ENCODE measurements at places on chromosomes 16 and 17.

GRCh38 chr17:51050291-51051033 lies 70.2 kb downstream of the SPAG9 start:
- no peak for DNase-seq

DNA sequence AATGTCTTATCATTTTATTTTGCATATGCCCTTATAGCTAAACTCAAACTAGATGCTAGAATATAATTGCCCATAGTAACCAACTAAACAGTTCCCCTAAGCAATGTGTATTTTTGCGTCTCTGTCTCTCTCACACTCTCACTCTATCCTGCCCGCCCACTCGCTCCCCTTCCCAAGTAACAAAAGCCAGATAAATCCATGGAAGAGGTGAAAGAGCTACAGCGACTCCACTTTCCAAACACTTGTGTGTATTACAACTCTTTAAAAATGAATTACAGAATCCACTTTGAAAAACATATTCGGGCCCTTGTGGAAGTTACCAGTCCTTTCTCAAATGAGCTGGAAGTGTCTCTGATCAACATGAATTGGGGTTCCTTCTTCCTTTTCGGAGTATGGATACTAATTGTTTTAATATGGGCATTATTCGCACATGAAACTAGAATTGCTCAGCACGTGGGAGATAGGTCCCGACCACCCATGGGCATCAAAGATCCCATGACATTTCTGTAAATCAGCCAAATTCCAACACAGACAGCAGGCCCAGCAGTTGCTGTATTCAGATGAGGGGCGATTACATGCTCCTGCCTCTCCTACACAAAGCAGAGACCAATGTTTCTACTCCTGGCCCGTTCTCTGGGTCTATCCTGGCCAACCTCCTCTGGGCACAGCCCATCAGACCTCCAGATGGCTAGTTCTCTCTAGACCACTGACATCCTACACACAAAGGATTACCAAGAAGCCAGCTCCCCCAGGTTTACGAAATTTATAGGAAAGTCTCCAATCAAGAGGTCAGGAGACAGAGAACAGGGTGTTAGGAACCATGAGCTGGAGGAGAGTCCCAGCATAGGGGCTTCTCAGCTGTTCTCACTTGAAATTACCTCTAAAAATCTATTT lies 121.5 kb downstream of the ZFHX3 start:
- DNase-seq, result no peak

GRCh38 chr16:1153480-1154160 lies 714 bp downstream of the CACNA1H start:
- DNase-seq, result no peak

- DNase-seq, result no peak
These were observed 249.8 kb downstream of the CDH11 start for GRCh38 chr16:64872101-64872500.

DNA sequence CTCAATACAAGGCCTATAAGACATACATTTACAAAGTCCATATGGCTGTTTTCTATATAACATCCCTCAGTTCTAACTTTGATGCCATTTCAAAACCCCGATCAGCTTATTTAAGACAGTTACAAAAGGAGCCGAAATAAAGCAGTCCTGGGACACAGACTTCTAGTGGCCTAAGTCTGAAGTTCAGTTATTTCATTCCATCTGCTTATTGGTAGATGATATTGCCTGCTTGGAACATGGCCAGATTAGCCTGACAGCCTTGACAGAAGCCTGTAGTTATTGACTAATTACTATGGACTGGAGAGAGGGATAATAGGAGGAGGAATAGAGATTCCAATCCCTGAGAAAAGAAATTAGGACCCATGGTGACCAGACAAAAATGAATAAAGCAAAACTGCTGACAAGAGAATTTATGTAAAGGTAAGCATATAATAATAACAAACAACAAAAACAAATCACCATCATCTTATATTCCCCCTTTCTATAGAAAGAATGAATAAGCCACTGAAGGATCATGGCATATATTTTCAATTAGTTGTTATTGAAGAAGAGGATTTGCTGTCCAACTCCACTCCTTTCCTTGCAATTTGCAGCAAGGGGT lies 206.3 kb upstream of the TOM1L1 start:
- no peak for DNase-seq

DNA sequence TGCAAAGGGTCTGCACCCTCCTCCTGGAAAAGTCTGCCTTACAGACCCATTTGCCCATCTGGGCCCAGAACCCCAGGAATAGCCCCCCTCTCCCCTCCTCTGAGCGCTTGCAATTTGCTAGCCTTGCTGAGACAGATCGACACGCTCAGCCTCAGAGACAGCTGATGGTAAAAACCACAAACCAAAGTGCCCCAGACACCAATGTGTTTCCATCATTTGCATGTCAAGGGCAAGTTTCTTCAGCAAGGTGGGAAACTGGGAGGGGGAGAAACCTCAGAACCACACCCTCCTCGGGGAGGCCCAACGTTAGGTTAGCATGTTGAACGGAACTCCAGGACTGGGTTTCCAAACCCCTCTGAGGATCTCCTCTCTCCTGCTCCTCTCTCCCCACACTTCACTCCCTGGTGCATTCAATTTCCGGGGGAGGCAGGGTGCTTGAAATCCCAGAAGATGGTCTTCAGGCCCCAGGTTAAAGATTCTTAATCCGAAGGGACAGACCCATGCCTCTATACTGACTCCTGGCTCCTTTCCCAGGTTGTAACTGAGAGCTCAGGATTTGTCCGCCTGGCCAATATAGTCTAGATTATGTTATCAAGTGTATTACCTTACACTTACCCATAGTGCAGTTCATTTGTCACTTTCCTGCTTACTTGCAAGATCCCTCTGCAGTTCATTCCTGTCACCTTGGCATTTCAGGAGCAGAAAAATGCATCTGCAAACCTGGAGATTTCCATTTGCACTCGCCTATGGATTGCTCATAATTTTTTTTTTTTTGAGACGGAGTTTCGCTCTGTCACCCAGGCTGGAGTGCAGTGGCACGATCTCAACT lies 1.3 kb upstream of the CUEDC1 start:
- DNase-seq, result no peak

GRCh38 chr16:67672306-67672705 lies 5.7 kb downstream of the C16orf86 start:
- no peak for DNase-seq

GRCh38 chr17:8125947-8126490 lies 2.1 kb upstream of the HES7 start:
- no peak for DNase-seq

- no peak for DNase-seq
These were observed 78.4 kb downstream of the ARHGAP44 start for GRCh38 chr17:12867726-12868125.

DNA sequence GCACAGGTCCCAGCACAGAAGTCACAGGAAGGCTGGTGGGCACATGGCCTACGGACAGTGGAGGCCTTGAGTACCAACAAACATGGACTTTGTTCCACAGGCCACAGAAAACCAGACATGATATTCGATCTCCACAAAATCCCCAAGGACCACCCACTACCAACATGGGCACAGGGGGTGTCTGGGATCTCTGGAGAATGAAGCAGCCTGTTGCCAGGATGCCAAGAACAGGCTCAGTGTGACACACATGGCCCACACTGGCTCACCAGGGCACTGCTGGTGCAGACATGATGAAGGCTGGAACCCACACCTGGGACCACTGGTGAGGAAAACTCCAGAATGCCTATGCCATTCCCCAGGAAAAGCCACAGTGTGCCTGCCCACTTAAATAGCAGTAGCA lies 120.2 kb downstream of the C16orf78 start:
- DNase-seq, result no peak

GRCh38 chr16:54366943-54367342 lies 80.4 kb upstream of the IRX3 start:
- no peak for DNase-seq

DNA sequence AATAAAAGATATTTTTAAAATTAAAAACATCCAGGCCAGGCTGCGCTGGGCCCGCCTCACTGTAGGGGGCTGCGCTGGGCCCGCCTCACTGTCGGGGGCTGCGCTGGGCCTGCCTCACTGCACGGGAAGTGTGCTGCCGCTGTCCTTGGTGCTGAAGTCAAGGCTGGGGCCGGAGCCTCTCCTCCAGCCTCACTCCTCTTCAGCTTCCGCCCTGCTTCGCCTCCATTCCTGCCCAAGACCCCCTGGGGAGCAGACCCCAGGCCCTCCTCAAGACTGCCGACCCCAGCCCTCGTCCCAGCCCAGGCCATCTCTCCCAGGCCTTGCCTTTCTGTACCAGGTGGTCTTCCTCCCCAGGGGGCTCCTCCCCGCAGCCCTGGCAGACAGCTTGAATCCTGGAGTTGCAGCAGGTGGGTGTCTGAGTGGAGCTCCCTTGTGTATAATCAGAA lies 26.2 kb downstream of the ENDOV start:
- peak; percentile 73 for DNase-seq

DNA sequence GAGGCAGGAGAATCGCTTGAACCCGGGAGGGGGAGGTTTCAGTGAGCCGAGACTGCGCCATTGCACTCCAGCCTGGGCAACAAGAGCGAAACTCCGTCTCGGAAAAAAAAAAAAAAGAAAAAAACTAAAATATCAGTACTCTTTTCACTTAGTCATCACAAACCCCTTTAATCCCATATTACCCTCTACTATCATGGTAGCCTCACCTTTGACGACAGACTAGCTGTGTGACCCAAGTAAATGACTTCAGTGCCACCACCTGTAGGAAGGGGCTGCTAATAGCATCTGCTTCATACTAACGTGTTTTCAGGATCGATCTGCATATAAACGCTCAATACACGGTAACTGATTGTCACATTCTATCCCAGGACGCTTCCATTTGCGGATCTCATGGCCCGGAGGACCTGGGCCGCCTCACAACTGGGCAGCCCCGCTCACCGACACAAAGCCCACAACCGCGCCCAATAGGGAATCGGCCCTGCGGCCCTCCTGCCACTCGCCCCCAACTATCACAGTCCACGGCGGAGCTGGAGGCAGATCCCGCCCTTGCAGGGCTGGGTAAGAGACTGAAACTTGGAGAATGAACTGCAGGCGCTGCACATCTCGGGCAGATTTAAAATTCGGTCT lies 1.1 kb upstream of the ZNF263 start:
- no peak for DNase-seq

GRCh38 chr17:76915840-76916510 lies 47.8 kb downstream of the MGAT5B start:
- no peak for DNase-seq

- DNase-seq, result peak; percentile 8
These were observed 843.7 kb downstream of the CDH11 start for GRCh38 chr16:64278196-64278595.

DNA sequence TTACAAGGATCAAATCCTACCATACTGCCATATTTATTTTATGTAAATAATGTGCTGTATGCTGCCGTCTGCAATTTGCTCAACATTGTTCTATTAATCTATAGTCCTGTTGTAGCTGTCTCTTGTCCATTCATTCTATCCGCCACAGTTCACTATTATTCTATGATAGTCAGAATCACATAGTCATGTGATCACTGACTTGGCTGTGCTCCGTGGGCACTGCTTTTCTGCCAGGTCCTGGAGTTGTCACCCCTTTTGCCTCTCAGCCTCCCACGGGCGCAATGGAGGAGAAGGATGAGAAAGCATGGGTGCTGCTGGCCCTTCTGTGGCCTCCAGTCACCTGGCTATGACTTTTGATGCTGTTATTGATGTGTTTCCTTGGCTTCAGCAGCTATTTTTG lies 37.3 kb upstream of the ANKFY1 start:
- no peak for DNase-seq

- no peak for DNase-seq
These were observed 548 bp downstream of the PSMB3 start for GRCh38 chr17:38753071-38753506.

- peak; percentile 80 for DNase-seq
These were observed 143.8 kb upstream of the CRHR1 start for GRCh38 chr17:45640141-45640850.

DNA sequence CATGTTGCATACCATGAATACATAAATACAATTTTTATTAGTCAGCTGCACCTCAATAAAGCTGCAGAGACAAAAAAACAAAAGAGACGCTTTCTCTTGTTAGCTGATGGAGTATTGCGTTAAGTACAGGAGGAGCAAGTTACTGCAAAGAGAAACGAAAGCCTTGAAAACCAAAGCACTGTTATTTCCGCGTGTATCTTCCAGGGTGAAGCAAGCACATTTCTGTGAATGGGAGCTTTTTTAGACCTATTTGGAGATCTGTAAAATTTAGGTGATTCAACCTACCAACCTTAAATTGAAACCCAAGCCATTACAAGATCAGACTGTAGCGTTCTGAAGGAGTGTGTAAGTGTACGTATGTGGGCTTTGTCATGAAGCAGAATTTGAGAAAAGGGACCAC lies 390.4 kb downstream of the SOX9 start:
- DNase-seq, result no peak

DNA sequence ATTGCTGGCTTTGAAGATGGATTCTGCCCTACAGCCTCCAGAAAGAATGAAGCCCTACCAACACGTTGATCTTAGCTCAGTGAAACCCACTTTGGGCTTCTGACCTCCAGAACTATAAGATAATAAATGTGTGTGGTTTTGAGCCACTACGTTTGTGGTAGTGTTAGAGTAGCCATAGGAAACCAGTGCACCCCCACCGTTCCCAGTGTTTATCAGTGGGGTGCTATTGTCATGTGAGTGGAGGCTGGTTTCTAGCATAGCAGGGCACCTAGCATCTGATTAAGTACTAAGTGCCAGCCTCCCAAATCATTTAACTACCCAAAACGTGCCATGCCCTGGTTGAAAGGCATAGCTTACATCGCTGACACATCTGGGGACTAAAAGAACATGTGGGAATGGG lies 423.9 kb downstream of the UTP18 start:
- no peak for DNase-seq

DNA sequence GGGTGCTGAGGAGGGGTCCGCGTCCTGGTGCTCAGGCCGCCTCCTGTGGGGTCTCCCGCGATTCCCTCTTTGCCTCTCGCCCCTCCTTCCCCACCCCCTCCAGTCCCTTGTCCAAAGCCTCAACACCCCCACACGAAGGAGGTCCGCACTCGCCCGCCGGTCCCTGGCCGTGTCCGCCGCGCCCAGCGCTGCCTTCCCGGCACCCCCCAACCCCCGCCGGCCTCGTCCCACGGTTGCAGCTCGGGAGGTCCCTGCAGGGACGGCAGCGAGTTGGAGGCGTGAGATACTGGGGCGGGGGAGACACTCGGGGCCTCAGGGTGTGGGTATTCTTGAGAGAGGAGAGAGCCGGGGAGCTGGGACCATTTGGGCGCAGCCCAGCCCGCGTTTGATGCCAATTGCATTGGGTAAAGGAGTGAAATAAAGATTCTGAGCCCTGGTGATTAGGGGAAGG lies 468 bp downstream of the FLYWCH2 start:
- DNase-seq, result peak; percentile 23

GRCh38 chr17:76446449-76447231 lies 6.3 kb downstream of the UBE2O start:
- peak; percentile 55 for DNase-seq
